CD8-positive, alpha-beta memory T cell (primary cell): ENCODE measurements at places on chromosomes 11 and 22.

GRCh38 chr11:36565031-36565610 lies 2.7 kb upstream of the RAG1 start:
- no peak for DNase-seq

DNA sequence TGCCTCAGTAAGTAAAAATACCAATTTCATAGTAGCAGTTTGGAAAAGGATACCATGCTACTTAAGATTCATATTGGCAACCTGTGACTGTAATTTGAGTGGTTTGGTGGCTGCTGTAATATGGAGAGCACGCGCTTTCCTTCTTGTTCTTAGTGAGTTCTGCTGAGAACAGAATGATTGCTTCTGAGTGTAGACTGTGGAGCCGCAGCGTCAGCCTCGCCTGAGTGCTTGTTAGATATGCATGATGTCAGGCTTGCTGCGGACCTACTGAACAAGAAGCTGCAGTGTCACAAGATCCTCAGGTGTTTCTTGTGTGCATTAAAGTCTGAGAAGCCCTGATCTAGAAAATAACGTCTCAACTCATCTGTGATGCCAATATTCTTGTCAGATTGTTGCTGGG lies 143.2 kb downstream of the ARHGAP42 start:
- no peak for DNase-seq

DNA sequence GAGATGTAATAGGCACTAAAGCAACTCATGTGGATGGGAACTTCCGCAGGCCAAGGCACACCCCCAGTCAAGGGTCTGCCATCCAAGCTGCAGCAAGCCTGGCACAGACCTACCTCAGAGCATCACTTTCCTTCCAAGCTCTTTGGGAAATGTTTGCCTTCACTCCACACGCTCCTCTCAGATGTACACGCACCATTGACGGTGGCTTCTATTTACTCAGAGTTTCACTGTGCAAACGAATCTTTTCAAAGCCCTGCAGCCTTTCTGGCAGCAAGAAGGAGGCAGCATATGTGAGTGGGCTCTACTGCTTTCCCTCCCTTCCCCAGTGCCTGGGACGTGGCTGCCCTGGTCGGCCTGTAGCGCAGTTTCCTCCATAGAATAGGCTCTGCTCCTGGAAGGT lies 60.9 kb upstream of the USP47 start:
- no peak for DNase-seq

DNA sequence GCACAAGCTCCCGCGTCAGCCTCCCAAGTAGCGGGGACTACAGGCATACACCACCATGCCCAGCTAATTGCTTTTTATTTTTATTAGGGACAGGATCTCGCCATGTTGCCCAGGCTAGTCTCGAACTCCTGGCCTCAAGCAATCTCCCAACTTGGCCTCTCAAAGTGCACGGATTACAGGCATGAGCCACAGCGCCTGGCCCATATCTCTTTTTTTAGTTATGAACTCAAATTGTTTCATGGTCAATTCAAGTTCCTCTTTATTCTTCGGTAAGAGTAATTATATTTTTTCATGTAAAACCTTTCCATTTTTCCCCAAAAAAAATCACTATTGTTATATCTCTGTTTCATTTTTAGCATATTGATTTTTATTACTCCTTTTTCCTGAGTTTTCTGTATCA lies 25.5 kb downstream of the FCHSD2 start:
- no peak for DNase-seq

DNA sequence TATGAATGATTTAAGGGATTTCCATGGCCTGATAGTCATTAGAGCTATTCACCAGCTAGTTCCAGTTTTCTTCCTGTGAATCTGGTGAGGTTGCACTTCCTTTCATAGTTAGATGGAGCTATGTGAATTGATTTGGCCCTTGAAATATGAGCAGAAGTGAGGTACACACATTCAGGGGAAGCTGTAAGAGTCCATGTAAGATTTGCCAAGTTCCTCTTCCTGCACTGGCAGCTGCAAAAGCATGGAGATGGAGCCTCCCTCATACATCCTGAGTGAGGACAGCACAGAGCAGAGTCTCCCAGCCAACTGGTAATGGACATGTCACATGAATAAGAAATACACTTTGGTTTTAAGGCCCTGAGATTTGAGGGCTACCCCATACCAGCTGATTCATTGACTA lies 111.7 kb downstream of the CD44 start:
- DNase-seq: no peak

DNA sequence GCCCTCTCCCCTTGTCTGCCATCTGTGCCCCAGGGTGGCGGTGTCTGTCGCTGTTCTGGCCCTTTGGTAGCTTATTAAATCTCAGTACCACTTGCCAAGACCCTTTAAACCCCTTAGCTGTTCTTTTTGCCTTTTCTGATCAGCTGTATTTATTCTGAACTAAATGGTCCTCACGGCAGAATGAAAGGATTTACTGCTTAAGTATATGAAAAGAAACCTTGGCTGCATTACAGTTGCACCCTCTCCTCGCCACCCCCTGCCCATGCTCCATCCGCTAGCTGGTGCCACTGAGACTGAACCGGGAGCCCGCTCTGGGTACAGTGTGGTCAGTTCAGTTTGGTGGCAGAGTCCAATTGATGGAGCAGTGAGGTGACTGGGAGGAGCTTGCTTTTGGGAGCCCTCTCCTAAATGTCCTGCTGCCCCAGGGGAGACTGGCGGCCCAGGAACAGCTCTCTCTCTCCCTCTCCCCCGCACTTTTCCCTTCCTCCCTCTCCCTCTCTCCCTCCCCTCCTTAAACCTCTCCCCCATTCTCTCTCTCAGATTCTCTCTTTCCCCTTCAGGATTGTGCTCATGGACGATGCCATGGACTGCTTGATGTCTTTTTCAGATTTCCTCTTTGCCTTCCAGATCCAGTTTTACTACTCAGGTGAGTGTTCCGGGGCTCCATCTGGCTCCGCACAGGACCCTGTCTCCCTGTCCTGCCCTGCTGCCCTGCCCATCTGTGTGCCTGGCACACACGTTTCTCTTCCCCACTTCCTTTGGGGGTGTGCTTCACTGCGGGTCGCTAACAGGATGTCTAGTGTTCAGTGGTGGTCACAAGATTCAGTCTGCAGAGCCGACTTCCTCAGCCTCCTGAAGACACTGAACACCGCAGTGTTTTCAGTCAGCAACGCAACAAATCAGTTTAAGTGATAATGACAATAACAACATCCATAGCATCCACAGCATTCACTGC lies 21.8 kb downstream of the ARFGAP2 start:
- peak; percentile 65 for DNase-seq

DNA sequence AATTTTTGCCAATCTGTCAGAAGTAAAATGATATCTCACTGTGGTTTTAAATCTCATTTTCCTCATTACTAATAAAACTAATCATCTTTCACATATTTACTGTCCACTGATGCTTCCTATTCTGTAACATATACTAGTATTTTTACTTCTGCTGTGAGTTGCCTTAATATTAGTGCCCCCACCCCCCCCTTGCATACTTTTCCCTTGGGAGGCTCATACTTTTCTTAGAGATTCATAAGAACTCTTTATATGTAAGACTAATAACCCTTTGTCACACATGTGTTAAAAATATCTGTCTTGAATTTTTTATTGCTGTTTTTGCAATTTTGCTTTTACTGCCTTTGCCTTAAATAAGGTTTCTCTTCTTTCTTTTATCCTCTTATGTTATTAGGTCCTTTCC lies 87.2 kb downstream of the PHF21A start:
- DNase-seq: no peak

GRCh38 chr11:19820100-19820499 lies 107.5 kb downstream of the NAV2 start:
- DNase-seq: no peak
